ENCODE measurements at places on chromosomes 1 and 21.

DNA sequence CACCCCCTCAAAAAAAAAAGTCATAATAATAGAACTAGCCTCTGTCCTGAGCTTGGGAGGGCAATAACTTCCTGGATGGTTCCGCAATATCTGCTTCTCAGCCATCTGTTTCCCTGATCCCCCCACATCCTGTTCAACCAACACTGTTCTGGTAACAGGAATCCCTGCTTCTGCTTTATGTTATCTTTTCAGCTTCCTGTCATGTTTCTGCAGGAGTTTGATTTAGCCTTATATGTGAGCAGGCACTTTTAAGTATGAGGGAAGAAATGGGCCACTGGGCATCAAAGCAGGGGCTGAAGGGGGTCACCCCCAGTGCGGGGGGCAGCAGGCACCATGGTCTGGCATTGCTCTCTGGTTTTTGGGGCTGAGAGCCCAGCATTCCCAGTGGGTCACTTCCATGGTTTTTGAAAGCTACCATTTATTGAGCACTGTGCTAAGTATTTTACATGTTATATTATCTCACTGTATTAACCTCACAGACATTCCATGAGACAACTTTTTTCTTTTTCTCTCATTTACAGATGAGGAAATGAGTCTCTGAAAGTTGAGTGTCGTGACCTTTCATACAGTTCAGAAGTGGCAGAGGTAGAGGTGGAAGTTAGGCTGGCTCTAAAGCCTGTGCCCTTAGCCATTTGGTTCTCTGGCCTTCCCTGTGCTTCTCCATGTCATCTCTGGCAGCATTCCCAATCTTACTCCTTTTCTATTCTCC, 61.9 kb downstream of the DNTTIP2 start:
- no peak for DNase-seq

- no peak for DNase-seq
Measured at GRCh38 chr1:192652159-192652558, 16.2 kb downstream of the RGS13 start.

GRCh38 chr1:6126521-6127067, 53.5 kb downstream of the CHD5 start:
- no peak for DNase-seq

- DNase-seq = no peak
Measured at GRCh38 chr1:30942326-30942963, 33.9 kb upstream of the SDC3 start.

DNA sequence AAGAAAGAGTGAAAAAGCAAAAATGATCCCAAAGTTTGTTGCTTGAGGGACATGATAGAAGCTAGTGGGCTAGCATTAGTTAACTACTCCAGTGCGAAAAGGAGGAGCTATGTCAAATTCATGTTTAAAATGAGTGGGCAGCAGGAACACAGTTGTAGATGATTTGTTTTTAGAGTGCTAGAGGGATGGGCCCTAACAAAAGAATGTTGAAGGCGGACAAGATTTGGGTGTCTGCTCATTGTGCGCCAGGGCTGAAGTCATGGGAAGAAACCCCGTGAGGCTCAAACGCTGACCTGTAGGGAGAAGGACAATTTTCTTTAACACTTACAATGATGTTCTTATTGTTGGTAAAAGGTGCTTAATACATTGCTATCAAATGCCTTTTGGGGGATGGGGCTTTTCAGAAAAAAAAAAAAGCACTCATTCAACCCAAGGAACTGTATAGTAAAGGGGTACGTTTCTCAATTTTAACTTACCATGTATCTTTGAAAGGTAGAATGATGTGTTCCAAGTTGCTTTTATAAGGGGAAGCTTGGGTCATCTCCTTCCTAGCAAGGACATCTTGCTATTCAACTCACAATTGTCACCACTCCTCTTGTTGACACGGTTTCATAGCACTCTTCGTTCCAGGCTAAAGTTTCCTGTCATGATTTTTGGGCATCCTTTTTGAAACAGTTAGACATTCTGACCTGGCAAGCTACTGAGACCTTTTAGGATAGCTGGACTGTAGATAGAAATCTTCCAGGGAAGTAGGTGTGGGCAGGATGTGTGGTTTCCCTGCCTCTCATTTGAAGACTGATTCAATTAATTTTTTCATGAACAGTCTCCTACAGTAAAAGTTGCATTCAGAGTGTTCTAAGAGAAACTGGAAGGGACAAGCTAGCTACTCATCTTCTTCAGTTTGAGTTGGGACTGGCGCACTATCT, 53.0 kb upstream of the CNN3 start:
- no peak for DNase-seq

DNA sequence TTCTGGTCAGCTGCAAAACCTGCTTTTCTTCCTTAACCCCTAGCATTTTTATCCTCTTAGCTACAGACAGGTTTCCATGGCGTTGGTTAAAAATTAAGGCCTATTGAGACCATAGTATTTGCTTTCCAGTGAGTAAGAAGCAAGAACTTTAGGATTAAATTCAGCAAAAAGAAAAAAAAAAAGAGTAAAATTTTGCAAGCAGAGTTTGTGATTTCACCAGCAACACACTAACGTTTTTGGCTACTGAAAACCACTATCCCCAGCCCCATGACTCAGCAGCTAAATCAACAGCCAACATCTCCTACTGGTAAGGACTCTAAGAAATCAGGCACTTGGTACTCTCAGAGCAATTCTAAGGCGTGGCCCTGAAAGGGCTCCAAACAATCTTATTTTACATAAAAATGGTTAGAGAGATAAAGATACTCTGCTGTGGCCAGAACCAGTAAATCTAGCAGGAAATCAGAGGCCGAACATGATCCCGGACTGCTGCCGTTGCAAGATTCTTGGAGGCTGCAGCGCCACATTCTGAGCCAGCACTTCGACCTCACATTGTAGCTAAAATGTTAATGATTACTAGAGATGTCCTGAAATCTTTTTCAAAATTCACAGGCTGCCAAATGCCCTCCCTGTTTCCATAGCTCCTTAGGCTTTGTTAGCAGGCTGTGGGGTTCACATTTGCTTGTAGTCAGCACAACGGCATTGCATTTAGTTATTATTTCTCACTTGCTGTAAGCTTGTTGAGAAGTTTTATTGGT, 1.6 kb upstream of the ENO1 start:
- DNase-seq = no peak

Measured in NCI-H526 treated with DMSO at 0.1 percent for 48 hours (cell line).